WTC11 (cell line): ENCODE measurements at places on chromosomes 7 and 10.

GRCh38 chr10:23194966-23195845 lies 3.1 kb downstream of the PTF1A start:
- DNase-seq: no peak
- H3K27me3 ChIP-seq: peaks cover 98% of the 10 kb centered on the region
- H3K4me1 ChIP-seq: peaks cover 44% of the 10 kb centered on the region
- H3K4me3 ChIP-seq: peak overlapping the region; percentile 20; the same call in 1 of the 2 replicates

DNA sequence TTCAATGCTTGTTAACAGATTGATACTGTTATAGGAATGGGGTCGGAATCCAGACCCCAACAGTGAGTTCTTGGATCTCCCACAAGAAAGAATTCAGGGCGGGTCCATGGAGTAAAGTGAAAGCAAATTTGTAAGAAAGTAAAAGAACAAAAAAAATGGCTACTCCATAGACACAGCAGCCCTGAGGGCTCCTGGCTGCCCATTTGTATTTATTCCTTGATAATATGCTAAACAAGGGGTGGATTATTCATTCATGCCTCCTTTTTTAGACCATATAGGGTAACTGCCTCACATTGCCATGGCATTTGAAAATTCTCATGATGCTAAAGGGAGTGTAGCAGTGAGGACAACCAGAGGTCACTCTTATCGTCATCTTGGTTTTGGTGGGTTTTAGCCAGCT lies 717.2 kb upstream of the KCND2 start:
- no peaks in the 10 kb centered on the region for H3K27me3 ChIP-seq
- no peaks in the 10 kb centered on the region for H3K4me1 ChIP-seq
- no peak for DNase-seq

DNA sequence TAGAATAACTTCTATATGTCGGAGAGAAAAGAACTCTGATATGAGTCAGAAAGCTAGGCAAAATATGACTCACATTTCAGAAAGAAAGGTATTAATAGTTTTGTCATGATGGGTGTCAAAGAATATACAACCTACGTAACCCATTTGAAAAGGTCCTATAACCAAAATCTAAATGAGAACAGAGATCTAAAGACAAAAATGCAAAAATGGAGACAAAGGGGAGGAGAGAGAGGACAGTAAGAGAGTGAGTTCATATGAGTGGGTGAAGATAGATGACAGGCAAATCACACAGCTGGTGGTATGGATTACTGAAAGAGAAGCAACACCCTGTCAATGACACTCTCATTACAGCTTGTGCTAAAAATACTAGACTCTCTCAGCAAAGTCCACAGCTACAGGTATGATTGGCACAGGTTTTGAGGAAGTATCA lies 25.6 kb downstream of the ANKMY2 start:
- H3K4me1 ChIP-seq: peaks cover 13% of the 10 kb centered on the region
- H3K4me3 ChIP-seq: no peak overlapping the region
- peaks cover 11% of the 10 kb centered on the region for H3K36me3 ChIP-seq

GRCh38 chr10:112465299-112465883 lies 18.4 kb downstream of the VTI1A start:
- no peaks in the 10 kb centered on the region for H3K27me3 ChIP-seq
- H3K27ac ChIP-seq: no peak overlapping the region
- H3K36me3 ChIP-seq: peaks cover 24% of the 10 kb centered on the region
- no peaks in the 10 kb centered on the region for H3K4me1 ChIP-seq
- no peak for DNase-seq

GRCh38 chr7:20217193-20217948 lies at the start of gene MACC1:
MACC1 (minus strand) TSS chr7:20217384; CDS start chr7:20161862, 55,522 bp downstream.
- no peaks in the 10 kb centered on the region for H3K27me3 ChIP-seq
- H3K4me3 ChIP-seq: peak within 1 kb of the TSS; percentile 71
- peaks cover 12% of the 10 kb centered on the region for H3K36me3 ChIP-seq
- peaks cover 46% of the 10 kb centered on the region for H3K4me1 ChIP-seq
- peak within 1 kb of the TSS; percentile 99 for H3K27ac ChIP-seq

- H3K27ac ChIP-seq: peak overlapping the region; percentile 69
- peak overlapping the region; percentile 13; the same call in 1 of the 2 replicates for H3K4me3 ChIP-seq
- H3K4me1 ChIP-seq: peaks cover 31% of the 10 kb centered on the region
- peak; percentile 56 for DNase-seq
- H3K36me3 ChIP-seq: no peaks in the 10 kb centered on the region
These were observed 76.8 kb upstream of the SEM1 start for GRCh38 chr7:96786261-96786997.

- H3K4me1 ChIP-seq: peaks cover 24% of the 10 kb centered on the region
- H3K36me3 ChIP-seq: peaks cover 10% of the 10 kb centered on the region
- no peak overlapping the region for H3K4me3 ChIP-seq
- H3K27ac ChIP-seq: no peak overlapping the region
These were observed 5.1 kb downstream of the MSRB2 start for GRCh38 chr10:23100331-23101030.
